ENCODE measurements at places on chromosomes 16 and 17.

DNA sequence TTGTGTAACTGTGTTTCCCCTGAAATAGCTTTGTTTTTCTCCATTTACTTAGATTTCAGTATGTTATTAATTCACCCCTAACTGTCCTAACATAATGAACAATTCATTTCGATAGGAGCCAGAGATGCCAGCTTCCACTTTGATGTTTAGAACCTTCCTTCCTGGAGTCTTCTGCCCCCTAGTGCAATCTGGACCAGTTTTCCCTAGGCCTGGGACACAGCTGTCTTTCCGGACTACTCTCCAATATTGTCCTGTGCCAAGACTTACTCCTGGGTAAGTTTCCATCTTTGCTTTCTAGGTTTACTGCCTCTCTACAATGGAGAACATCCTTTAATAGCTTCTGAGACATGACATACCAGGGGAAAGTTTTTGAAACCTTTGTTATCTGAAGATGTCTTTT lies 12.8 kb downstream of the RECQL5 start:
- no peak for DNase-seq

- no peak for DNase-seq
These were observed 72.5 kb upstream of the AXIN2 start for GRCh38 chr17:65633988-65634387.

- no peak for DNase-seq
These were observed 8.3 kb upstream of the GUCY2D start for GRCh38 chr17:7993972-7994589.

DNA sequence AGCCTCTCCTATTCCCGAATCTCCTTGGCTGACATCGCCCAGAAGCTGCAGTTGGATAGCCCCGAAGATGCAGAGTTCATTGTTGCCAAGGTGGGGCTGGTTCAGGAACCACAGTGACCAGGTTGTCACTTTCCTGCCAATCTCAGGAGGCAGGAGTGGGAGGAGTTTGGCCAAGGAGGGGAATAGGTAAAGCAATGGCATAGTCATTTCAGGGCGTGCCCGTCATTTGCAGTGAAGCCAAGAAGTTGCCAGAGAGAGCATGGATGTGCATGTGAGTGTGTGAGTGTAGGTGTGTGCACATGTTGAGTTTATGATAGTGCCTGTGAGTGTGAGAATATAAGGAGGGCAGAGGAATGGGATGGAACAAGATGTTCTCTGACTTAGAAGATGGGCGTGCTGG lies 14.8 kb downstream of the PSMD3 start:
- no peak for DNase-seq

DNA sequence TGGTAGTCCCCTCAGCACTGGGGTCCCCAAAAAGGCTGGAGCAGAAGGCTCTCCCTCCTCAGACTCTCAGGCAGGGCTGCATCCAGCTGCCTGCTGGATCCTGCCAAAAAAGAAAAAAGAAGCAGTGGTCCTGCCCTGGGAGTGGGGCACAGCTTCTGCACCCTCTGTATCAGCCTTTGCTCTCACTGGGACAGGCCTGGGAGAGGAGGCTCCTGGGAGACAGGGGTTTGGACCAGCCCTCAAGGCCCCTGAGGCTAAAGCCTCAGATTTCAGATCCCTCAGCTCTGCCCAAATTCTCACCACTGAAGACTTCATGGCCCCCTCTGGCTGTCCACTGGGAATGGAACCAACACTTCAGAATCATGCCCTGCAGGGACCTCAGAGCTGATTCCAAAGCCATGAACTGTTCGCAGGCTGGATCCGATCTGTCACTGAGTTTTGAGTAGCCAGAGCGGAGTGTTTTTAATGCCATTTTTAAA lies 96.9 kb downstream of the C16orf78 start:
- DNase-seq = peak; percentile 38

DNA sequence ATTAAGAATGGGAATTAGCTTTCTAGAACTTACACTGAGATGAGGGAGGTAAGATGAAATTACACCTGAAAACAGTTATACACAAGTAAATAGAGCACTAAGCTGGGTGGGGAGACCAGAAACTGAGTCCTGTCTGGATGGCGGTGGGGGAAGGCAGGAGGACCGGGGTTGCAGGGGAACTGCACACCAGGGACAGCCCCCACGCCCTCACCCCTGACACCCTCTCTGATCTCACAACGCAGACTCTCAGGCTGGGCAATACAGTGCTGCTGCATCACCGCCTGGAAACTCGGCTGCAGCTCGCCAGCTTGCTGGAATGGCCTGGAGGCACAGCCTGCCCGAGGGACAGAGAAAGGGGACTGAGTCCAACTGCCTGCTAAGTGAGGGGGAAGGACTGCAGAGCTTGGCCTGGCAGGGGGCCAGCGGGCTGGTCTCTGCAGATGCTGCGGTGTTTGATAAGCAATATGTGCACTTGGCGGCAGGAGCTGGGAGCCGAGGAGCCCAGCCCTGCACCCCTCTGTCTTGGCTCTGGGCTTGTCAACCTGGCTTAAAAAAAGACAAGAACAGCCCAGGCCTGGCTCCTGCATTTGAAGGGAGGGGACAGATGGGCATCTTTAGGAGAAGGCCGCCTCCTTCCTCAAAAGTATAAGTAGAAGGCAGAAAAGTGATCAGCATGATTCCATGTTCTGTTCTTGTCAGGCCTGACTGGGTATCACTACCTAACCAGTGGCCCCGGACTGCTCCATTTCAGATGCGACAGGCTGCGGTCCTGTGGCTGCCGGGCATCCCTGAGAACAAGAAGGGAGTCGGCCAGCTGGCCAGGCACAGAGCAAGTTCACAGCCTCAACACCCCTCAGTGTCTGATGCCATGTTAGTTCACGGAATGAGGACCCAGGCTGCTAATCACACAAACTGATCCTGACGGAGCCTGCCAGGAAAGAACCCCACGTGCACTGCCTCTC lies 30.2 kb downstream of the SPHK1 start:
- no peak for DNase-seq

GRCh38 chr17:60457148-60457547 lies 34.9 kb downstream of the CHCT1 start:
- DNase-seq = no peak

GRCh38 chr17:72151565-72152386 lies 31.0 kb downstream of the SOX9 start:
- DNase-seq = no peak

- no peak for DNase-seq
These were observed 91.9 kb downstream of the CRISPLD2 start for GRCh38 chr16:84911486-84912216.

DNA sequence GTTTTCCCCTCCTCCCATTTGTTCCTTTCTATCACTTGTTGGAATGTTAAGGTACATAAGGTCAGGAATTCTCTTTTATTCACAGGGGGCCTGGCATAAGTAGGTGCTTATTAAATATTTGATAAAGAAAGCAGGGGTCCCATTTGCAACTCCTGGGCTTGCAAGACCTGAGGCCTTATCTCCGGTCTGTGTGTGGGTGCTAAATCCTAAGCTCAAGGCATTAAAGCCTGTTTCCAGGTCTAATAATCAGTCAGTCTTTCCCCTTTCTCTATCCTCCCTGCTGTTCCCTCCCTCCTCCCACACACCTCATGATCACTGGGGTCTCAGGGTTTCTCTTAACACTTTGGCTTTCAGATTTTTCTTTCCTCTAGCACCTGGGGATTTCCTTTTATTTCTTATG lies 17.1 kb downstream of the NTN1 start:
- no peak for DNase-seq

DNA sequence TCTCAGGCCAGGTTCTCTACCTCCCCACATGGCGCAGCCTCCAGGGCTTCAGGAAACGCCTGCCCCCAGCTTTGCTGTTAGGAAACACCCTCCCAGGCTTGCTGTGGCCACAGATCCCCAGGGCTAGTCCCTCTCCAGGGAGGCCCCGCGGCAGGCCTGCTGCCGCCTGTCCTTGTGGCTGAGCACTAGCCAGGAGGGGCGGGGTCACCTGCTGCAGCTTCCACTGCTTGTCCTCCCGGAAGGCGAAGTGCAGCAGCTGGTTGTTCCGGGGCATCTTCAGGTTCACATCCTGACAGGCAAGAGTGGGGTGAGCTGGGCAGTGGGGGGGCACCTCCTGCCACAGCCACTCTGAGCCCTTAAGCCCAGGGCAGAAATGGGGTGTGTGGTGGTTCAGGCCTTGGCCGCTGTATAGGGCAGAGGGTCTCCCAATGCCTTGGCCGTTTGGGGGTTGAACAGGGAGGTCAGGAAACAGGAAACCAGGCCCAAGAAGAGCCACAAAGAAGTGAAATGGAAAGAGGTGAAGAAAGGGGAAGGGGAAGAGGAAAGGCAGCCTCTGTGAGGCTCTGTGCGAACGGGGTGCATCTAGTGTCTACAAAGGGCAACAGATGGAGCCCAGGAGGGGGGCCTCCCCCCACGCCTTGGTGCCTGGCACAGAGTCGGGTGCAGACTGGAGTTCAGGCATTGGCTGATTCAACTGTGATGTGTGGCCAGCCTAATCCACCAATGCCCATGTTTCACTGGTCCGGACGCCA lies 2.0 kb downstream of the ROGDI start:
- no peak for DNase-seq

- peak; percentile 29 for DNase-seq
These were observed 4.6 kb downstream of the MMP28 start for GRCh38 chr17:35790841-35791240.

GRCh38 chr16:79045191-79045590 lies 555.3 kb downstream of the MAF start:
- DNase-seq = no peak

DNA sequence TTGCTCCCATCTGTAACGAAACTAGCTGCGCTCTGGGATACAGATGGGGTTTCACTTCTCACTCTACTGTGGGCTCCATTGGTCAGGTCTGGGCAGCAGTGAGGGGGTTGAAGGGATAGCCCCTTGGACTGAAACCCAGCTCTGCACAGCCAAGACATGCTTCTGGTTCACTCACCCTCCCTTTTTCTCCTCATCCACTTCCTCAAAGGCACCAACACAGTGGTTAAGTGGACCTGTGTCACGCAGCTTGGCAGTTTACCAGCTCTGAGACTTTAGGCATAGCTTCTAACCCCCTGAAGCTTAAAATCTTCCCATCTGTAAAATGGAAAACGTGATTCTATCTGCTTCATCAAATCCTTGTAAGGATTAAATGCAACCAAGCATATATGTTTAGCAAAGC lies 11.5 kb upstream of the KRT38 start:
- DNase-seq = no peak

DNA sequence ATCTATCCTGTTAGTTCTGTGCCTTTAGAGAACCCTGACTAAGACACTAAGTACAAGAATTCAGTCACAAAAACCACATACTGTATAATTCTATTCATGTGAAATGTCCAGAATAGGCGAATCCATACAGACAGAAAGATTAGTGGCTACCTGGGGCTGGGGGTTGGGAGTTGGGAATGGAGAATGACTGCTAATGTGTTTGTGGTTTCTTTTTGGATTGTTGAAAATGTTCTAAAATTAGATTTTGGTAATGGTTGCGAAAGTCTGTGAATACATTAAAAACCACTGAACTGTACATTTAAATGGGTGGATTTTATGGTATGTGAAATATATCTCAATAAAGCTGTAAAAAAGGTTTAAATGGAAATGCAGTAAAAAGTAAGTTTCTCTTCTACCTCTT lies 80.4 kb upstream of the AKTIP start:
- no peak for DNase-seq

DNA sequence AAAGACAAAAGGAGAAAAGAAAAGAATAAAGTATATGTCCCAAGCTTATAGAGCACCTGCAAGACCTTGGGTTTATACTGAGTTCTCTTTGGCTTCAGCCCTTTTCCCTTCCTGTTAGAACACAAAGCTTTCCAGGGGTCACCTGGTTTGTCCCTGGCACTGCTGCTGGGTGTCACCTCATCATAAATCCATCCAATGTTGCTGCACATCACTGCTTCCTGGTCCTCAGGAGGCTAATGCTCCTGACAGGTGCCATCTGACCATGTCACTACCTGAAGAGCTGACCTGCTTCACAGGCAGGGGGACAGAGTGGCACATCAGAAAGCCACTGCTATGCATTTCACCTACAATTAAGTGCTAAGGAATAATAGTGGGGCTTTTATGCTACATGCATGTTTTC lies 164.6 kb upstream of the ELAC2 start:
- DNase-seq = no peak

- no peak for DNase-seq
These were observed 7.8 kb downstream of the NR1D1 start for GRCh38 chr17:40092581-40092980.

DNA sequence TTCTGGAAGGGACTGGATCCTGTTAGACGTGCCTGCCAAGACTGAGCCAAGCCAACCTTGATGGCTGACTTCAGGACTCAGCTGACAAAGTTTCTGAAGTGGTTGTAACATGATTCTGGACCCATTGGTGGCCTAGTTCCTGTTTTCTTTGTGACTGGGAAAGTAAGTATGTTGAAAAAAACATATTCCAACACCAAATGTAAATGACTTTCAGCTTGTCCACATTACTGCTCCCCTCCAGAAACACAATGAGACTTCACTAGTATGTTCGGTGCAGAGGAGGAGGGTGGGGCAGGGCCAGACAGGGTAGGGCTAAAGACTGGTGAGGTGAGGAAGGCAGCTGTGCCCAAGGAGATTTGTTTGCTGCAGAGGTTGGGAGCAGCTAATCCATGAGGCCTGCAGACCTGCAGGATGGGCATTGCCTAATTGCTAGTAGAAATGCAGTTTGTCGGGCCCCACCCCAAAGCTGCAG lies 26.4 kb downstream of the NMT1 start:
- no peak for DNase-seq

GRCh38 chr16:64742455-64743223 lies 379.2 kb downstream of the CDH11 start:
- no peak for DNase-seq

DNA sequence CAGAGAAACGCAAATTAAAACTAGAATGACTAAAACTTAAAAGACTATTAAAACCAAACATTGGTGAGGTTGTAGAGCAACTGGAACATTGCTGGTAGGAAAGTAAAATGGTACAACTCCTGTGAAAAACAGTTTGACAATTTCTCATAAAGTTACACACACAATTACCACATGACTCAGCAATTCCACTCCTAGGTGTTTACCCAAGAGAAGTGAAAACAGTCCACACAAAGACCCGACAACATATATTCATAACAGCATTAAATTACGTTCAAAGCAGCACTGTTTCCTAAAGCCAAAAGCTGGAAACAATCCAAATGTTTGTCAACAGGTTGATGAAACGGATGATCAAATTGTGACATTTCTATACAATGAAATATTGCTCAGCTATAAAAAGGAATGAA lies 26.5 kb upstream of the ALOX12 start:
- no peak for DNase-seq

GRCh38 chr17:7184091-7184488 lies 4.9 kb upstream of the ASGR1 start:
- no peak for DNase-seq

DNA sequence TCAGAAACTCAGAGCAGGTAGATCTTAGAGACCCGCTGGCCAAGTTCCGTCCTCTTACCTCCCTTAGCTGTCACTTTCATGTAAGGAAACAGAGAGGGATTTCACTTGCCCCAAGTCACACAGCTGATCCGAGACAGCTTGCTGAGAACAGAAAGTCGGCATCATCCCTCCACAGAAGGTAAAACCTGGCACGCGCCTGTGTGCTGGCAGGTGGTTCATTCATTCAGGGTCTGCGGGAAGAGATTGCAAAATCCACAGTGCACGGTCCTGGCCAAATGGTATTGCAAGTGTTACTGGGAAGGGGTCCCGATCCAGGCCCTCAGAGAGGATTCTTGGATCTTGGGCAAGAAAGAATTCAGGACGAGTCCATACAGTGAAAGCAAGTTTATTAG lies 139.4 kb upstream of the RPH3AL start:
- DNase-seq = no peak
